ENCODE measurements at places on chromosomes 11 and 22.

DNA sequence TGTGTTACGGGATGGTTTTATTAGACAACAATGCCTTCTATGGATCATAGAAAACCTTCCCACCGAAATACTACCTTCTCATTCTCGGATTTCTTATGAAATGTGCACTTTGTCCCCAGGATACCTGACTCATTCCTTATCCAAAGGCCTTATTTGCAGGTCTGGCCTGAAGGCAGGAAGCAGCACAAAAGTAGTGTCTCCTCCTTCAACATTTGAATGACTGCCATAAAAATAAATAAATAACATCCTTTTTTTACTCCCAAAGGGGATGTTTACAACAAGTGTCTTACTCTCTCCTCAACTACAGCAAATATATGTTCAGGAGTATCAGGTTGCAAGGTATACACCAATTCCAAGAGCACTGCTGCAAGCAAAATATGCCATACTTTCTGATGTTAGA, 41.6 kb upstream of the PAK1 start:
- DNase-seq, result no peak

- DNase-seq, result no peak
Observed at GRCh38 chr11:44083433-44083832, 12.0 kb upstream of the EXT2 start.

DNA sequence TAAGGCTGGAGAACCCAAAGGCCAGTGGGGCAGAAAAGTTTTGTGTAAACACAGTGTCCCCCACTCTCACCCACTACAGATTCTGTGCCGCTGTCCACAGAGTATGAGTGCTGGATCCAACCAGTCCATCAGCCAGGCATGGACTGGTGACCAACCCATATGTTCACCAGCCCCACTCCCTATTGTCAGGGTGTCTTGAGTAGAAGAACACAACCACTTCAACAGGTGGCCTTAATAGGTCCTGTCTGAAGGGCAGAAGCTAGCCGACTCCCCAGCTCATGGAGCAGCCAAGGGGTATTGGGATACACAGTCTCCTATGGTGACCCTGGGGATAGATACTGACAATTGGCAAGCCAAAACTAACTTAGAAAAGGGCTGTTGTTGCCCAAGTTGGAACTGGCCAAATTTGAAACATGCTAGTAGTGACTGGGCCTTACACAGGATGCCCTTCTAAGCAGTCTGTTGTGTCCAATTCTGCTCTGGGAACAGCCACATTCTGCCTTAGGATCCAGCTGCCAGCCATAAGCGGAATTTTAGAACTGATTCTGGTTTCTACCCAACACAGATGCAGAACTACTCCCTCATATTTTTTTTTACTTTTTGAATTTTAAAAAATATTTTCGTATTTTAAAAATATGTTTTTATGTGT, 19.8 kb upstream of the PGM2L1 start:
- DNase-seq, result no peak

DNA sequence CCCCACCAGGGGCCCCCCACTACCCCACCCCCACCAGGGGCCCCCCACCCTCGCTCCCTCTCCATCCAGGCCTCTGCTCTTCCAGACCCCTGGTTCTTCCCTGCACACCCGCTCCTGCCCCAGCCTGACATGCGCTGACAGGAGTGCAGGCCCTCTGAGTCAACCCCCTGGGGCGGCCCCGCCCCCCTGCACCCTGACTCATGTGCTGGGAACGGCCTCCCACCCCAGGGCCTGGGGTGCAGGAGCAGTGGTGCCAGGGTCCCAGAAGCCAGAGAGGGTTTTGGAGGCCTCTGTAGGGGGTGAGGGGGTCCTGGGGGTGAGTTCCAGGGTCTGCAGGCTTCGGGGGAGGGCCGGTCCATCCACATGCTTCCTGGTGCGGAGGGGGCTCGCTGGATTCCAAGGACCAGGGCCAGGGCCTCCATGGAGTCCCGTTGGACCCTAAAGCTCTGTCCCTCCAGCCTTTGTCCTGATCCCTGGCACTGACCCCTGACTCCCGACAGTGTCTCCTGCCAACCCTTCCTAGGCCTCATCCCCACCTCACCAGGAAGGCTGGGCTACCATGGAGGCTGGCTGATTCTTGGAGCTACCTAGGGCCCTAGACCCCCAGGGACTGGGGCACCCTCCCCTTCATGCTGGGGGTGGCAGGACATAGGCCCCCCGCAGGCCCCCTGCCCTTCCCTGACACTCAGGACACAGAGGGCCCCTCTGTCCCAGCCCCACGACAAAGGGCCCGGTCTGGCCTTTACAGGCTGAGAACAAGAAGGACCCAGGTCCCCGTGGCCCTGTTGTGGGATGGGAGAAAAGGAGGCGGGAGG, 583 bp upstream of the PKP3 start:
- DNase-seq, result no peak

DNA sequence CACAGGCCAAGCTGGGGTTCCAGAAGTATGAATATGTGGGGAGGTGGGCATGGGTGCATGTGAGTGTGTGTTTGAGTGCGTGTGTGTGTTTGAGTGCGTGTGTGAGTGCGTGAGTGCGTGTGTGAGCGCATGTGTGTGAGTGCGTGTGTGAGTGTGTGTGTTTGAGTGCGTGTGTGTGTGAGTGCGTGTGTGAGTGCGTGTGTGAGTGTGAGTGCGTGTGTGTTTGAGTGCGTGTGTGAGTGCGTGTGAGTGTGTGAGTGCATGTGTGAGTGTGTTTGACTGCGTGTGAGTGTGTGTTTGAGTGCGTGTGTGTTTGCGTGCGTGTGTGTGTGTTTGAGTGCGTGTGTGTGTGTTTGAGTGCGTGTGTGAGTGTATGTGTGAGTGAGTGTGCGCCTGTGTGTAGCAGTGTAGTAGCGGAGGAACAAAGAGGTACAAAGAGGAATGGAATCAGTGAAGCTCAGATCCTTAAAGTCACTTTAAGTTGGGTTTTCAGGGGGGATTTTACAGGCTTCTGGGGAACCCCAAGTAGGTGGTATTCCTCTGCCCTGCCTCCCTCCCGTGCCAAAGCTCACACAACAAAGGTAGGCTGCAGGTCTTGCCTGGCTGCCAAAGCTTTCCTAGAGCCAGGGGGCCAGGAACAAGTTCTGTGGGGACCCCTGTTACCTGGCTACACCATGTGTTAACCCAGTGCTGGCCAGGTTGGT, 137.1 kb downstream of the KIRREL3 start:
- no peak for DNase-seq

DNA sequence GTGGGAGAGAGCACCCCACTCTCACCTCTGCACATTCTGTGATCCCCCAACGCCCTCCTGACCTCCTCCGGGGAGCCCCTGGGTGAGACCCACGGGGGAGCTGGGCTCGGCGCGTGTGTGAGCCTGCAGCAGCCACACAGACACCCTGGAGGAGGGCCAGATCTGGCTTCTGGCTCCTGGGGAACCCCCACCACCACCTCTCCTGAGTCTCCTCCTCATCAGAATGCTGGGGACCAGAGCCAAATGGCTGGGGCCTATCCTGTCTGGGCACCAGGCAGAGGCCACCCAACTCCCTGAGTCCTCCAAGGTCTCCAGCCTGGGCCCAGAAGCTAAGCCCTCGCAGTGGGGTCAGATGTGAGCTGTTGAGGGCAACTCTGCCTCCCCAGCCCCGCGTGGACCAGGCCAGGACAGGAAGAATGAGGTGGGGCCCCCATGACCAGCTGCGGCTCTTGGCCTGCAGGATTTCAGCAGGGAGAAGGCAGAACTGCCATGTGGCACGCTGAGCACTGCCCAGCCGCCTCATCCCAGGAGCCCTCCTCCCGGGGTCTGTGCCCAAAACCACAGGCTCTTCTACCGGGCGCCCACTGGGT, 5.5 kb upstream of the PIM3 start:
- no peak for DNase-seq

- DNase-seq, result no peak
Observed at GRCh38 chr11:103530257-103530656, 421.0 kb downstream of the DYNC2H1 start.

- DNase-seq, result no peak
Observed at GRCh38 chr11:121717296-121717695, 264.5 kb upstream of the SORL1-AS1 start.

DNA sequence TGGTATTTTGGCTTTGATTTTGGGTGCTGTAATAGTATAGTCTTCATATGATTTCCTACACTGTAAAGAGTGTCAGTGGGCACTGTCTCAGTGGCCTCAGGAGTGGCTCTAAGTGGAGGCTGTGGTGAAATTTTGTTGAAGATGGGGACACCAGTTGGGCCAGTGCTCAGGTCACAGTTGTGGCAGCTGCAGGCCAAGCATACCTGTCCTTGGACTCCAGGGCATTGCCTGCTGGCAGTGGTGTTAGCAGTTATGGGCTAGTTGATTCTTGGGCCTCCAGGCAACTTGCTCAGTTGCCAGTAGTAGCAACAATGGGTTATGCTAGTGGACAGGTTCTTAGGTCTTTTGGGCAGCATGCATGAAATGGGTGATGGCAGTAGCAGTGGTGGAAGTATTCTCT, 39.2 kb upstream of the SLC22A25 start:
- no peak for DNase-seq

DNA sequence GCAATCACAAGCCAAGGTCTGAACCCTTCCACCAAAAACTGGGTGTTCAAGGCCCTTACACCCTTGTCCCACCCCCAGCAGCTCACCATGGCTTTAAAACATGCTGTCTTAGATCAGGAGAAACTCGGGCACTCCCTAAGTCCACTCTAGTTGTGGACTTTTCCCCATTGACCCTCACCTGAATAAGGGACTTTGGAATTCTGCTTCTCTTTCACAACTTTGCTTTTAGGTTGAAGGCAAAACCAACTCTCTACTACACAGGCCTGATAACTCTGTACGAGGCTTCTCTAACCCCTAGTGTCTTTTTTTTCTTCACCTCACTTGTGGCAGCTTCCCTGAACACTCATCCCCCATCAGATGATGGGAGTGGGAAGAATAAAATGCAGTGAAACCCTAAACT, 15.0 kb downstream of the HTR3A start:
- DNase-seq, result no peak

DNA sequence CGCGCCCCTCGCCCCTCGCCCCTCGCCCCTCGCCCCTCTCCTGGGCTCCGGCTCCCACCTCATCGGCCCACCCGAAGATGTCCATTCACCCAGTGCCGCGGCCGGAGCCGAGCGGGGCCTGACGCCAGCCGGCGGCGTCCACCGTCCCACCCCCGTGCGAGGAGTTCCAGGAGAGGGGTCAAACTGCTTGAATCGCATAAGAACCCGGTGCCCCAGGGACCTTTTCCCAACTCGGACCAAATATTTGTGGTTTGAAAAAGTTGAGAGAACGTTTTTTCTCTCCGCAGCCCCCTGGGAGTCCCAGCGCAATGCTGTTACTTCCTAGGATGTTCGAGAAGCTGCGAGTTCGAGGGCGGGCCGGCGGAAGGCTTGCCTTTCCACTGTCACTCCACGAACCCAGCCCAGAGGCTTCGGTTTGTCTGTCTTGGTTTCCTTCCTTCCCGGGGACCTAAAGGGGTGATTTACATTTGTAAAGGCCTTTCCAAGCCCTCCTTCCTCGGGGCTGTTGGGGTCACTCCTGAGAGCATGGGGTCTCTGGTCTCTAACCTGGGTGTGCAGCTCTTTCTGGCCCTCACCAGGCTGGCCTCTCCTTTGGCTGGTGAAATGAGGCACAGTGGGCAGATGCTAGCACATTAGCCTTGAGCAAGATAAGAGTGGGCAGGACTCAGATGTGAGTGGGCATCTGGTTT, 38.0 kb downstream of the ETS1 start:
- no peak for DNase-seq

- DNase-seq, result no peak
Observed at GRCh38 chr11:3123305-3123704, 41.8 kb downstream of the OSBPL5 start.

DNA sequence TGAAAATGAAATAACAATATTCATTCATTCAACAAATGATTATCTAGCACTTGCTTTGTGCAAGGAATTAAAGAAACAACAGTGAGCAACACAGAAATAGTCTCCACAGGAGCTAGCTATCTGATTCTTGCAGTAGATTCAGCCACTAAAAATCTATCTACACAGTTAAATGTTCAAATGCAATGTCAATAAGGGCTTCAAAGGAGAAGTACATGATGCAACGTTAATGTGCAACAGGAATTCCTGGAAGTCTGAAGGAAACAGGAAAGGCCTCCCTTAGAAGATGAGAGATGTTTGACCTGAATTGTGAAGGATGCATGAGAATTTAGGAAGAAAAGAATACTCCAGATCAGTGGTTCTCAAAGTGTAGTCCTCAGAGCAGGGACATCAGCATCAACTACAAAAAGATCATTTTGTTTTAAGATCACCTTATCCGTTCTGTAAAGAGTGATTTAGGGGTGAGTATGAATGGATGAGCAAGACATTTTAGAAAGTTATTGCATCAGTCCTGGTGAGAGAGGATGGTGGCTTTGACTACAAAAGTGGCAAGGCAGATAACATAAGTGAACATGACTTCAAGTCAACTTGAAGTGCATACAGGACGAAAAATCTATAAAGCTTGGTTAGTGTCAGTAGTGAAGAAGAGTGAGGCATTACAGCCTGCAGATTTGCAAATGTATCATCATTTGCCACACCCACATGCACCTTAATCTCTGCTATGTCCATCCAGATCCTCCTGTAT, 96.0 kb downstream of the ETS1 start:
- no peak for DNase-seq

- DNase-seq, result peak; percentile 11
Observed at GRCh38 chr11:68002938-68003845, 705 bp downstream of the UNC93B1 start.

DNA sequence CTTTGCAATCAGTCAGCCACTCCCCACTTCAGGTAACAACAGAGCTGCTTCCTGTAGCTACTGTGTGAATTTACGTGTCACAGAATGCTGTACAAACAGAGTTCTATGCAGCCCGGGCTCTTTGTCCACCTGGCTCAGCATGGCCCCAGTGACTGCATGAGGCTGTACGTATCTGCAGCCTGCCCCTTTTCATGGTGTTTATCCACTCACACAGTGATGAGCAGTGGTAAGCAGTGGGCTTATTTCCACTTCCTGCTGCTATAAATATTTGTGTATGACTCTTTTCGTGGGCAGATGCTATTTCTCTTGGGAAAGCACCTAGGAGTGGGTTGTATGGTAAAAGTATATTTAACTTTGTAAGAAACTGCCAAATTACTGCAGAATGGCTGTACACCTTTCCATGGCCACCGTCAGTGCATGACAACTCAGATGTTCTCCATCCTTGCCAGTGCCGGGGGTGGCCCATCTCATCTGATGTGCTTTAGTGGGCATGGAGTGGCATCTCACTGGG, 43.3 kb downstream of the MYEOV start:
- no peak for DNase-seq

- no peak for DNase-seq
Observed at GRCh38 chr11:22337596-22338485, at the start of gene SLC17A6. Gene SLC17A6, plus strand, starts transcription at chr11:22338381. Its CDS starts 153 bp downstream, at chr11:22338534.

DNA sequence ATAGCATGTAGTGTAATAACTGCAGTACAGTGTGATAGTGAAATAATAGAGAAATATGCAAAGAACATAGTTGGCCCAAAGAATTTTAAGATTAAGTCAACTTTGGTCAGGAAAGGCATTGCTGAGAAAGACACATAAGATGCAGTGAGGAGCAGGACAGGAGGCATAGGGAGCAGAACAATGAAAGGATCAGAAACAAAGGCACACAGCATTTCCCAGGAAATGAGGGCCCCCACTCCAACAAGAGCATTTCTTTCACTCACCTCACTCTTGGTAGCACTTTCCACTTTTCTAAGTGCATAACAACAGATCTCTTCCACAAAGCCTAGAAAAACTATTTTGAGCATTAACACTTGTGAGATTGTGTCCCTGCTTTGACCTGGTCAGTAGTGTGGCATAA, 238.4 kb upstream of the FAT3 start:
- no peak for DNase-seq

GRCh38 chr11:92859156-92859690, 110.2 kb upstream of the MTNR1B start:
- DNase-seq, result no peak

All from stimulated activated CD4-positive, alpha-beta T cell treated with anti-CD3 and anti-CD28 coated beads, Interleukin-1b, Interleukin-23, amount 100 ng/mL, for 1 hour (primary cell).